ENCODE measurements at places on chromosomes 3 and 15. TPM values are rescaled to one million over a fixed set of nuclear protein-coding genes. Genes with fewer than 3 reads are reported as not detected.

DNA sequence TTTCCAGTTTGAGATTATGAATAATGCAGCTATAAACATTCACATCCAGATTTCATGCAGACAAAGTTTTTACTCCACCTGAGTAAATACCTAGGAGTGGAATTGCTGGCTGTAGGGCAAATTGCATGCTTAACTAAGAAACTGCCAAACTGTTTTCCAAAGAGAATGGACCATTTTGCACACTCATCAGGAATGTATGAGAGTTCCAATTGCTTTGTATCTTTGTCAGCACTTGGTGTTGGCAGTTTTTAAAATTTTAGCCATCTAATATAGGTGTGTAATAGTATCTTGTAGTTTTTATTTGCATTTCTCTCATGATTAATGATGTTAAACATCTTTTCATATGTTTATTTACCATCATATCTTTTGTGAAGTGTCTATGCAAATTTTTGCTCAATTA, 40.6 kb upstream of the TRIM59 start:
- no peak for DNase-seq

ZNF774 gene
- polyA plus RNA-seq = 4.5 TPM

GRCh38 chr3:186882150-186882524, 39.6 kb downstream of the ADIPOQ start:
- DNase-seq = no peak

DNA sequence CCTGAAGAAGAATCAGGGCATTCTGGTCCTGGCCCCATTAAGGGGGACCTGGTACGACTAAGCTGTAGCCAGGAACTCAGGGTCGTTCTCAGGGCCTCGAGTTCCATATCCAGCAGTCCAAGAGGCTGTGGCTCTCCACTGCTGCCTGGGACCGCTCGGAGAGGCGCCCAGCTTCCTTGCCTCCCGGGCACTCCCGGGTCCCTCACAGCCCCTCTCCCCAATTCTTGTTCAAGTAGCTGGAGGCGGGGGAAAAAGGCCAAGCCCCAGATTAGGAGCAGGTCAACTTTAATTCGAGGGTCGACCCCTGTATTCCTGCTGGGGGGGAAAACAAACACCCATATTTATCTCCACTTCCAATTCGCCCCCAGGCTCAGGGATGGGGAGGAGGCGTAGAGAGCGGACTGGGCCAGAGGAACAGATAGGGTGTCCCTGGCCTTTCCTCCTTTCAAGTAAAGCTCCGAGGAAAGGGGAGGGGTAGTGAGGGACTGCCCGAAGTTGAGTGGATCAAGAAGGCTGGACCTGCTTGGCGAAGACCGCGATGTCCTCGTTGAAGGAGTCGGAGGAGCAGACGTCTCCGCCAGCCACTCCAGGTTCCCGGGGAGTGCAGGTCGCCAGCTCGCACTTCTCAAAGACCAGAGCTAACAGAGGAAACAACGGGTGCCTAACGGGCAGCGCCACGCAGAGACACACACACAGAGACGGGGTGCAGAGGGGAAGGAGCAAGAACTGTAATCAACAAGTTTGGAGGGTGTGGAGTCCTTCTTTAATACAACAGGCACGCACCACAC, 4.4 kb downstream of the MEIS2 start:
- DNase-seq = peak; percentile 80

DNA sequence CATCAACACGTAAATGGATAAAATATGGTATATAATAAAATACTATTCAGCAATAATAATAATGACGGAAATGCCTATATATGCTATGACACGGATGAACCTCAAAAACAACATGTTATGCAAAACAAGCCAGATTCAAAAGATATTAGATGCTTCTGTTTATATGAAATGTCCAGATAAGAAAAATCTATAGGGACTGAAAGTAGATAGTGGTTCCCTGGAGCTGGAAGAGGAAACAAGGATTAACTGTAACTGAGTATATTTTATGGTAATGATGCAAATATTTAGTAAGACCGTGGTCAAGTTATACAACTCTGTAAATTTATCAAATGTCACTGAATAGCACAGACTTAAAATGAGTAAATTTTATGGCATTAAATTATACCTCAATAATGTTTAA, 25.8 kb upstream of the WDR49 start:
- DNase-seq = no peak

- no peak for DNase-seq
These were observed 486.0 kb downstream of the FOXP1 start for GRCh38 chr3:71097557-71097956.

DNA sequence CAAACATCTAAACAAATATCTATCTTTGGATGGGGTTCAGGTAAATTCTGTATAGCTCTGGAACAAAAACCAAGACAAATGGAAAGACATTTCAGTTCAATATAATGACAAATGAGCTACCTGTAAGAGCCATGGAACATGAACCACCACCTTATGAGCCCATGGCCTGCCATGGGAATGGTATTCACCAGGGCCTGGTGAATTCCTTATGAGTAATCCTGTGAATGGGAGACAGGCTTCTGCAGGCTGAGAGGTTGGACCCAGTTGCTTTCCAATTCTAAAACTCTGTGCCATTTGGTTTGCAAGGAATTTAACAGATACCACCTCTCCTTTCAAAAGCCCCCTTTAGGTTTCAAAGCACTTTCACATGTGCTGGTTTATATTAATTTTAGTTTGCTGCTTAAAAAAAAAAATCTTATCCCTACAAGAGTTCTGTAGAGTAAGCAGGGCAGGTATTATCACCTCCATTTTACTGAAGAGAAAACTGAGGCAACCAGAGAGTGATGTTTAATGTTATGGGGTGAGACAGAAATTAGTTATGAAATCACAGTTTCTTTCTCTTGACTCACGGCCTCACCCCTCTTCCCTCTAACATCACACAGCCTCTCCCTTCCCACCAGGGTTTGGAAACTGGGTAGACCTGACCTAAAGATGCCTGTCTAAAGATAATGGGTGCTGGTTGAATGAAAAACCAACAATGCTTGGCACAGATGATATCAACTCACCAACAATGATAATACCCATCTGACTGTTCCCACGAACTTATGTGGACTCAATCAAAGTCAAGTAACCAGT, 397.6 kb upstream of the WNT5A start:
- no peak for DNase-seq

GRCh38 chr3:148930752-148931151, 60.6 kb upstream of the GYG1 start:
- DNase-seq = peak; percentile 73

DNA sequence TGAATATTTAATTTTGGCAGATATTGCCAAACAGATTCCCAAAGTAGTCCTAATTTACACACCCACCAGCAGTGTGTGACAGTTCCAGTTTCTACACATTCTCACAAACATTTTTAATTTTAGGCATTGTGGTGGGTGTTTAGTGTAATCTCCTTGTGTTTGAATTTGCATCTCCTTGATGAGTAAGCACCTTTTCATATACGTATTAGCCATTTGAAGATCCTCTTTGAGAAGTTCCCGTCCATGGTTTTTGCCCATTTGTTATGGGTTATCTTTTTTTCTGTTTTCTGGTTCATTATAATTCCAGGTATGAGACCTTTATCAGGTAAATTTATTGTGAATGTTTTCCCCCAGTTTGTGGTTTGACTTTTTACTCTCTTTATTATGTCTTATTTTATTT, 2.3 kb upstream of the TM4SF19 start:
- DNase-seq = no peak

DNA sequence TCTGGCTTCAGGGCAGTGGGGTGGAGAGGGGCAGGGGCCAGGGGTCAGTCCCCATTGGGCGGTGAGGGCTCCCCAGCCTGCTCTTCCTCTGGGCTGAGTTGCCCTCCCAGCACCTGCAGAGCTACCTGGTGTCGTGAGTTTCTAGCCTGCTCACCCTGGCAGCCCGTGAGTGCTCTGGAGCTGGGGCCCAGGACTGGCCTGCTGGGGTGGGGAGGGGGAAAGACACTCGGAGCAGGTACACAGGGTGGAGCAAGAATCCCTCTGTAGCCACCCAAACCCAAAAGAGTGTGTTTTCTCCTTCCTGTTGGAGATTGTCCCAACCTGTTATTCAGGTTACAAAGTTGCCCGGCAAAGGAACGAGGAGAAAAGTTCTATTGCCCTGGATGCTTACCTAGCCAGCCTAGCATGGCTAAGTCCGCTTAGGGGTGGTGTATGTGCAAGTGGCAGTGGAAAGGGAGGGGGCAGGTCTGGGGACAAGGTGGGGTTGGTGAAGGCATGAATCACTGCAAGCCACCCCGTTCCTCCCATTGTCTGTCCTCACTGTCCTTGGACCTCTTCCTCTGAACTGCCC, 8.9 kb downstream of the FAM3D start:
- DNase-seq = no peak

GRCh38 chr15:67165254-67166253, 88.9 kb downstream of the AAGAB start:
- no peak for DNase-seq

GRCh38 chr15:55526559-55527036, 18.6 kb upstream of the DNAAF4 start:
- DNase-seq = no peak

- peak; percentile 67 for DNase-seq
These were observed 194.4 kb upstream of the GBE1 start for GRCh38 chr3:81955878-81956277.

AP3B2 gene
- 0.67 TPM for polyA plus RNA-seq

IQCH gene
- 1.1 TPM for polyA plus RNA-seq

GRCh38 chr3:133964547-133964946, 65.2 kb downstream of the SLCO2A1 start:
- no peak for DNase-seq

EFHB gene
- 1.1 TPM for polyA plus RNA-seq

Measured in muscle of back (tissue), 13 donors.